Fibroblast of skin of abdomen (primary cell): ENCODE measurements at places on chromosomes 5 and 9.
A peak's percentile ranks its signal among the peaks of the same experiment; 100 is the strongest.

DNA sequence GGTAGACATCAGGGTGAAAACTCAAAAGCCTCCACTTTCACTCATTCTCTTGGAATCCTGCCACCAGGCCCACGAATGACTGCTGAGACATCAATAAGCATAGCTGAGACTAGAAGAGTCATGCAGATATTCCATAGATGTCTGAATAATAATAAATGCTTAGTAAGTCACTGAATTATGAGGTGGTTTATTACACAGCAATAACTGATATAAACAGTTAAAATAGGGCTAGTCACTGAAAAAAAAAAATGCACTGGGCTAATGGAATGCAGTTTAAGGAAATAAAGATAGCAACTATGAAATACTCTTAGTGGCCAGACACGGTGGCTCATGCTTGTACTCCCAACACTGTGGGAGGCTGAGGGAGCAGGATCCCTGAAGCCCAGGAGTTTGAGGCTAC lies 262.8 kb upstream of the CDH6 start:
- peak; percentile 47 for DNase-seq

- no peak for DNase-seq
Measured at GRCh38 chr5:3995954-3996619, 400.5 kb downstream of the IRX1 start.

- DNase-seq: no peak
Measured at GRCh38 chr9:126417043-126417442, 90.4 kb downstream of the MVB12B start.

DNA sequence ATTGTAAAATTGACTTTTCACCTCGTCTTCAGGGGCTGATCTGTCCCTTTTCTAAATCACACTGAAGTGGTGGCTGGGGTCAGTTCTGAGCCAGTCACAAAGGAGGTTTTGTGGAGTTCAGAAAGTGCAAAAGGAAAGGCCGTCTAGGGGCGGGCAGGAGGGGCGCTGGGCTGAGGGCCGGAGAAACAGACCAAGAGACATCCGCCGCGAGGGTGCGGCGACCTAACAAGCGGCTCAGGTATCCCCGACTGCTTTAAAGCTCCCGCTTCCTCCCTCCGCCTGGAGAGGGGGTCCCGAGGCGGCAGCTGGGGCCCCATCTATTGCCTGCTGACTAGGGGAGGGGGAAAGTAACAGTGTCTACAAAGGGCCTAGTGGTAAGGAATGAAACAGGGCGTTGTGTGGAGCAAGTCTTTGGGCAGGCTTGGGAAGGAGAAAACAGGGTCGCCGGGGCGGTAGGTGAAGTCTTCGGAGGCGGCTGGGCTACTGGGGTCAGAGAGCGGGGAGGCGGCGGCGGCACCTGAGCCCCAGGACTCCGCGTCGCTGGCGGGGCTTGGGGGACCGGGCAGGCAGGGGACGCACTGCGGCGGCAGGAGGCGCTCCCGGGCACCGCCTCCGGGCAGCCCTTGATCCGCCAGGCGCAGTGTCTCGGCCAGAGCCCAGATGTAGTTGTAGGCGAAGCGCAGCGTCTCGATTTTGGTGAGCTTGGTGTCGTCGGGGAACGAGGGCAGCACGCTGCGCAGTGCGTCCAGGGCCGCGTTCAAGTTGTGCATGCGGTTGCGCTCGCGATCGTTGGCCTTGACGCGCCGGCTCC lies 950 bp downstream of the NEUROG1 start:
- DNase-seq: no peak

GRCh38 chr5:69416699-69417098 lies 1.8 kb downstream of the MARVELD2 start:
- no peak for DNase-seq

- no peak for DNase-seq
Measured at GRCh38 chr5:168674893-168675482, 95.8 kb upstream of the PANK3 start.

DNA sequence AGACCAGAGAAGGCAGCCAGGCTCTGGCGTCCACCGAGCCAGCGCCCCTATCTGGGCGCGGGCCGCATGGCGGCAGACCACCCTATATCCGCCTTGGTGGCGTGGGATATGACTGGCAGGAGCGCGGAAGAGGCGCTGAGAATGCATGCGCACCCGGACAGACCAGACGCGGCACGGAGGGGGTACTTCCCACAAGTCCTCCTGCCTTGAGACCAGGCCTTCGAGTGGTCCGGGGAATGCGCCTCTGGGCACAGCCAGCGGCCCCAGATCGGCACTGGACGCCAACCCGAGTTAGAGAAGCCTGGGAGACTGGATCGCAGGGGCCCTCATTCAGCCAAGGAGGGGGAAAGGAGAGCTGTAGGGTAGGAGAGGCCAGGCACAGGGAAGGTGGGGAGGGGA lies 2.5 kb upstream of the LMX1B start:
- no peak for DNase-seq

DNA sequence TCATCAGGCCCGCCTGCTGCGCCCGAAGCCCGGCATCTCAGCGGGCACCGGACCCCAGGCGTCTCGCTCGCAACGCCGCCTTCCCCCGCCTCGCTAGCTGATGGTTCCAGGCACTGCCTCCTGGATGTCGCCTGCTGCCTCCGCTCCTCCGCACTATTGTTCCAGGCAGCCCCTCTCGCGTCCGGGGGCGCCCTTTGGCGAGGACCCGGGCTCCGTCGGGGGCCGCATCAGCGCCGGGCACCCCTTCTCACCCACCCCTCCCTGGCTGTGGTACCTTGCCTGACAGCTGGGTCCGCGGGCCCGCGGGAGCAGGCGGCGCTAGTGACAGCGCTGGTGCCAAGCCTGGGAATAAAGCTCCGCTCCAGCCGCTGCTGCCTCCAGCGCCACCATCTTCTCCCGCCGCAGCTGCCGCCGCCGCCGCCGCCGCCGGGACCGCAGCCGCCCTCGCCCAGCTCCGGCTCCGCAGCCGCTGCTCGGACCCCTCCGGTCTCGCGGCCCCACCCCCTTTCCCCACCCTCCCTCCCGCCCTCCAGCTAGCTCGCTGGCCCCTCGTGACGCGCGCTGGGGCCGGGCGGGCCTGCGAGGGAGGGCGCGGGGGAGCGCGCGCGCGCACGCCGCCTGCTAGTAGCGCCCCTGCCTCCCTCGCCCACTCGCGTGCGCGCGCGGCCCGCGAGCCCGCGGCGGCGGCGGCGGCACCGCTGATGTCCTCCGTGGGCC lies at the start of gene APBA1:
TSS of gene APBA1 (minus strand) at position 493 of the 717 bp plus-strand sequence.
- peak; percentile 71 for DNase-seq

GRCh38 chr5:143251946-143252345 lies 151.5 kb downstream of the NR3C1 start:
- DNase-seq: no peak

DNA sequence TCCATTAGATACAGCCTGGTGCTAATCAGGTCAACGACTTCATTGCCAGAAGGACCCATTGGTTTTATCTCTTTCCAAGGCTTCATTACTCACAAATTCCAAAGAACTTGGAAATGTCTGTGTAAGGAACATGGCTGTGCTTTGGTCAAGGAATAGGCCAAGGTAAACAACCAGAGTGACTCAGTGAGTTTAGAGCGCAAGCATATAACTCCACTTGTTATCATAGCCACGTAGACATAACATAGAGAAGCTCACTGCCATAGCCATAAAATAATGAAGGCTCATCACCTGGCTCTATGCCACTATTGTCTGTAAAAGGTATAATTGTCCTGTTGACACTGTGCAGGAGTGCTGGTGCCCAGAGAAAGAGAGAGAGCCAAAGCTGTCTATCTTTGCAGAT lies 139.3 kb upstream of the PLCXD3 start:
- DNase-seq: peak; percentile 12

GRCh38 chr5:35832762-35833161 lies 23.9 kb upstream of the IL7R start:
- no peak for DNase-seq

GRCh38 chr9:128138001-128138400 lies 10.5 kb upstream of the PTGES2 start:
- no peak for DNase-seq
